Sciatic nerve (tissue), 2 donors: ENCODE measurements at places on chromosomes 4 and X.

- DNase-seq = no peak
These were observed 504.3 kb downstream of the FAM133A start for GRCh38 chrX:94178145-94178788.

DNA sequence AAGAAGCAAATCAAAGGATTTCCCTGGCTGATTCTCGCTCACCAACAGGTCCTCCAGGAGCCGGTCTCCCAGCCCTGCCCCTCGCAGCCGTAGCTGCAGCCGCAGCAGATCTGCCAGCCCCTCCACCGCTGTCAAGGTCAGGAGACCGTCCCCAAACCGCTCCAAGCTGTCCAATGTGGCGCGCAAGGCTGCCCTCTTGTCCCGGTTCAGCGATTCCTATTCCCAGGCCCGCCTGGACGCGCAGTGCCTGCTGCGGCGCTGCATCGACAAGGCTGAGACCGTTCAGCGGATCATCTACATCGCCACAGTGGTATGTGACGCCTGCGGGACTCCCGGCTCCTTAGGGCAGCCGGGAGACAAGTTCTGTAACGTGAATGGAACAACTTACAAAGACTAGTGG is 25.6 kb downstream of the SPATA18 start:
- no peak for DNase-seq

GRCh38 chr4:94237271-94237670 is 29.6 kb downstream of the SMARCAD1 start:
- no peak for DNase-seq

DNA sequence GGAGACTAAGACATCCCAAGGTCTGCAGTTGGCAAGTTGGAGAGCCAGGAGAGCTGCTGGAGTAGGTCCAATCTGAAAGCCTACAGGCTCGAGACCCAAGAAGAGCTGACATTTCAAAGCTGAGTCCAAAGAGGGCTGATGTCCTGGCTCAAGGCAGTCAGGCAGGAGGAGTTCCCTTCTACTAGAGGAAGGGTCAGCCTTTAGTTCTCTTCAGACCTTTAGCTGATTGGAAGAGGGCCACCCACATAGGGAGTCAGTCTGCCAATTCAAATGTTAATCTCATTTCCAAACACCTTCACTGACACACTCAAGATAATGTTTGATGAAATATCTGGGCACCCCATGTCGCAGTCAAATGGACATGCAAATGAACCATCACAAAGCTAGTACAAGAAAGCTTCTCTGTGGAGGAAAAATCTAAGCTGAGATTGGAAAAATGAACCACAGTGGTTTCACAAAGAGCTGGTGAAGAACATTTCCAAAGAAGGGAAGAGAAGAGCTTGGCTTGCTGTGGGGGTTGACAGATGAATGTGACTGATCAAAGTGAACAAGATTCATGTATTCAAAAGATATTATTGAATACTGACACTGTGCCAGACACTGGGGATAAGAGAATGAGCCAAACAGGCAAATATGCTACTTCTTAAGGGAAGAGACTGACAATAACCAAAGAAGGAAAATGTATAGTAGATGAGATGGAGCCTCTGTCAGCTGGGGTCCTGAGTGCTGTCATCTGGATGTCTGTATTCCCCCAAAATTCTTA is 61.2 kb downstream of the STK32B start:
- no peak for DNase-seq
